Mononuclear cell (primary cell): ENCODE measurements at places on chromosomes 2 and 18. TPM values are rescaled to one million over a fixed set of nuclear protein-coding genes. Genes with fewer than 3 reads are reported as not detected.

Gene IL1RN
- 203 TPM for total RNA-seq

Gene POTEI
- total RNA-seq = under 0.01 TPM

Gene TEX261
- 16.7 TPM for total RNA-seq

Gene CYP1B1
- total RNA-seq = 7.9 TPM

Gene IHH
- 0.10 TPM for total RNA-seq

Gene POMC
- 2.3 TPM for total RNA-seq

Gene AOX1
- total RNA-seq = not detected

Gene FARP2
- 27.6 TPM for total RNA-seq

Gene LBX2
- 0.21 TPM for total RNA-seq

Gene SCN7A
- under 0.01 TPM for total RNA-seq

Gene C2orf72
- total RNA-seq = not detected

Gene ALMS1
- total RNA-seq = 30.2 TPM

Gene TPO
- 0.21 TPM for total RNA-seq

Gene CCDC141
- 33.9 TPM for total RNA-seq

Gene RAB31
- total RNA-seq = 47.8 TPM

Gene SLC19A3
- total RNA-seq = not detected

Gene ITPRIPL1
- 4.7 TPM for total RNA-seq

Gene SLC14A1
- total RNA-seq = 2.5 TPM

Gene TCF4
- total RNA-seq = 27.5 TPM

Gene DUSP11
- total RNA-seq = 84.5 TPM

Gene C2orf66
- total RNA-seq = not detected

Gene DNAH7
- total RNA-seq = 0.10 TPM

Gene GAD1
- not detected for total RNA-seq

Gene ZNF385B
- not detected for total RNA-seq

Gene FSHR
- total RNA-seq = not detected

Gene RAD51AP2
- not detected for total RNA-seq

Gene IL18R1
- total RNA-seq = 6.5 TPM

Gene SALL3
- total RNA-seq = under 0.01 TPM

Gene ERBB4
- total RNA-seq = not detected

Gene SH2D6
- 0.42 TPM for total RNA-seq

Gene ANKRD30B
- not detected for total RNA-seq

Gene BCL11A
- 11.2 TPM for total RNA-seq

Gene OTX1
- not detected for total RNA-seq

Gene LRP2
- not detected for total RNA-seq

Gene ARHGEF4
- 1.5 TPM for total RNA-seq

Gene SLC30A3
- total RNA-seq = not detected

Gene UGT1A9
- total RNA-seq = not detected

Gene AGXT
- not detected for total RNA-seq

Gene NOSTRIN
- 2.0 TPM for total RNA-seq

Gene SEMA4F
- 2.0 TPM for total RNA-seq

Gene RNF149
- total RNA-seq = 184 TPM

Gene GALNT3
- 20.4 TPM for total RNA-seq

Gene TWSG1
- total RNA-seq = 9.2 TPM

Gene C2orf92
- 4.5 TPM for total RNA-seq

Gene STEAP3
- total RNA-seq = 1.5 TPM

Gene PPP1R1C
- not detected for total RNA-seq

Gene SFXN5
- total RNA-seq = 8.9 TPM

Gene COL6A3
- 0.52 TPM for total RNA-seq

Gene RGPD3
- total RNA-seq = 1.5 TPM

Gene SCYGR4
- not detected for total RNA-seq

Gene AGFG1
- 86.6 TPM for total RNA-seq

Gene NEU2
- not detected for total RNA-seq
